ENCODE measurements at places on chromosomes 16 and 17.
A peak's percentile ranks its signal among the peaks of the same experiment; 100 is the strongest.

DNA sequence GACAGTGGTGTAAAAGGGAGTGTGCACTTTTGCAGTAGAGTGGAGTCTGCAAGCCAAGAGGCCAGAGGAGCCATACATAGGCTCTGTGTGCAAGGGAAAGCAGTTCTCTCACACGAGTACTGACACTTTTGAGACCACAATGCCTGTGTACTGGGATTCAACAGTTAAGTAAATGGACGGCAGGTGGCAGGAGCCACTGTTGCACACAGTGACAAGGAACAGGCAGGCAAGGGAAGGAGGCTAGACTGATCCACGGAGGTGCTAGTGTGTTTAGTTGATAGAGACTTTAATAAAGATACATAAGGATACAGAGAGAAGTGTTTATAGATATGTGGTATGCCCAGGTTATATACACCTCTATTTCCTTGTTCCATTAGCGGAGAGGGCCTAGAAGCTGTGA, 67.0 kb downstream of the MPRIP start:
- DNase-seq, result no peak

- DNase-seq, result no peak
These were observed 44.8 kb upstream of the MSI2 start for GRCh38 chr17:57211543-57211942.

DNA sequence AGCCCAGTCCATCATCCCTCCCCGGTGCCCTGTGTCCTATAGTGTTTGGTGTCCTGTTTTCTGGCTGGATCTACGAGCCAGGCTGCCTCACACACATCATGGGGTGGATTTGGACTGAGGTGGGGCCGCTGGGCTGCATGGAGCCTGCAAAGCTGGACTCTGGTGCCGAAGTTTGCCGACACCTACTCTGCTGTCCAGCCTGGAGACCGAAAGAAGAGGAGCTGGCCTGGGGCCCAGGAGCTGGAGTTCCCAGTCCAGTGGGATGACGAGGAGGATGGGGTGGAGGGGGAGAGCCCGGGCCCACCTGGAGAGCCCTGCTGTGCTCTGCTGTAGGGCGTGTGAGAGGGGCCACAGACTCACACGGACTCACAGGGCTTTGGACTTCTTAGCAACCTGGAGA, 40.3 kb upstream of the ENPP7 start:
- DNase-seq, result peak; percentile 55

DNA sequence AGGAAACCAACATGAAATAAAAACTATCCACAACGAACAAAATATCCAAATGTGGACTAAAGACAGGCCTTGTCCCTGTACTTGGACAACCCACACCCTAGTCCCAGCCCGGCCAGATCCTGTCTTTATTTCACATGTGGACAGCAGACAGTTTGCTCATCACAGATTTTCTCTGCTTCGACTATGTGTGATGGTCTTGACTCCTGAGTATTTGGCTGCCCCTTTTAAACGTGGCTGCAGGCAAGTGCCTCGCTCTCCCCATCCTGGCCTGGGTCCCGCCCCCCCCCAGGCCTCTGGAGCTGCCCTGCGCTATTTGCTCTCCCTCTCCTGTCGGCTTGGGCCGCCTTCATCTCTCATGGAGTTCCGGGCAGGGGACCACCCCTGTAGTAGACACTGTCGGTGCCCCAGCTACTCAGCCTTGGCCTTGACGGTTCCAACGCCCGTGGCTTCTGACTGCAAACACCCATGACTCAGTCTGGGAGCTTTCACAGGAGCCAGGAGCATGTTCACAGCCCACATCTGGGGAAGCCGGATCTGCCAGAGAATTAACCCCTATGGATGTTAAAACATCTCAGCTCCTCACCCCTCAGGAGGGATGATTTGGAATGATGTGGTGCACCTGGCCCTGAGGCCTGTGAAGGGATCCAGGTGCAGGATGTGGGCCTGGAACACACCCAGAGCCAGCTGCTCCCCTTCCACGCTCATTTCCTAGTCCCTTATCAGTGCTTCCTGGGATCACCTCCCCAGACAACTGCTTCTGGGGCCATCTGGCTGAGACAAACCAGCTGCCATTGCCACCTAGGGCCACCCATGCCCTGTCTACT, 229.7 kb upstream of the RPL38 start:
- DNase-seq, result no peak

DNA sequence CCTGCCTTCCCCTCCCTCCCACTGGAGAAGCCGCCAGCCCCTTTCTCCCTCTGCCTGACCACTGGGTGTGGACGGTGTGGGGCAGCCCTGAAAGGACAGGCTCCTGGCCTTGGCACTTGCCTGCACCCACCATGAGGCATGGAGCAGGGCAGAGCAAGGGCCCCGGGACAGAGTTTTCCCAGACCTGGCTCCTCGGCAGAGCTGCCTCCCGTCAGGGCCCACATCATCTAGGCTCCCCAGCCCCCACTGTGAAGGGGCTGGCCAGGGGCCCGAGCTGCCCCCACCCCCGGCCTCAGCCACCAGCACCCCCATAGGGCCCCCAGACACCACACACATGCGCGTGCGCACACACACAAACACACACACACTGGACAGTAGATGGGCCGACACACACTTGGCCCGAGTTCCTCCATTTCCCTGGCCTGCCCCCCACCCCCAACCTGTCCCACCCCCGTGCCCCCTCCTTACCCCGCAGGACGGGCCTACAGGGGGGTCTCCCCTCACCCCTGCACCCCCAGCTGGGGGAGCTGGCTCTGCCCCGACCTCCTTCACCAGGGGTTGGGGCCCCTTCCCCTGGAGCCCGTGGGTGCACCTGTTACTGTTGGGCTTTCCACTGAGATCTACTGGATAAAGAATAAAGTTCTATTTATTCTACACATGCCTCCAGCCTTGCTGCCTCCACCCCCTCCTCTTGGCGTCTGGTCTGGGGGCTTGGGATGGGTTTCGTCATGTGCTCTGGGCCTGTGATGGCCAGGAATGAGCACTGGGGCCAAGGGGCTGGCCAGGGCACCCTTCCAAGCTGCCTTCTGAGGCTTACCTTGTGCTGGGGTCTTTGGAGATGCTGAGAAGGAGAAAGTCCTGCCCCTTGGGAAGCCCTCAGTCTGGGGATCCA, 7.3 kb downstream of the GJD3 start:
- peak; percentile 55 for DNase-seq

DNA sequence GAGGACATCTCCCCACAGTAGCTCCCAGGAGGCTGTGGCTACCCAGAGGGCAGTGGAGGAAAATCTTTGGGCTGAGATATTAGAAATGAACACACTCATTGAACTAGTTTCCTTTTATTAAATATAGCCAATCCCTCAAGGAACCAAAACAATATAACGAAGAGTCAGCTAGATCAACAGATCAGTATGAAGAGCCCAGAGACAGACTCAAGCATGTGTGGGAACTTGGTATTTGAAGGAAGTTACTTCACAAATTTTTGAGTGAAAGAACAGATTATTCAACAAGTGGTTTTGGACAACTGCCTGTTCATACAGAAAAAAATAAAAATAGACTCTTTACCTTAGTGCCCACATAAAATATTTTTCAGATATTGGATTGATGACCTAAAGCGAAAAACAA, 183.6 kb upstream of the PMFBP1 start:
- no peak for DNase-seq

GRCh38 chr16:31402687-31403086, 9.6 kb downstream of the ITGAD start:
- DNase-seq, result no peak

DNA sequence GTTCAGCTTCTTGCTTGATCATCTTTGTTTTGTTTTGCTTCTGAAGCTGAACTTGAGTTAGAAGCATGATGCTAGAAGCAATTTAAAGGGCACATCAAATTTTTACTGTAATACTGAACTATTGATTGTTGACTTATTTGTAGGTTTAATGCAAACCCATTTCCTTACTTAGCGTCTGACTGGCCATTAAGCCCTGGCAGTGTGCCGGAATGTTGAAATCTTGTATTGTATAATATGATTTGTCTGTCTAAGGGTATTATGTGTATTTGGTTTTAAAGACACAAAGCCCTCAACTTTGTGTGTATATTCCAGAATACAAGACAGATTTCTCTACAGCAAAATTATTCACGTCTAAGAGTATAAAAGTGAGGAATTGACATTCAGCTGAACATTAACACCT, 39.7 kb downstream of the NUP93 start:
- no peak for DNase-seq

DNA sequence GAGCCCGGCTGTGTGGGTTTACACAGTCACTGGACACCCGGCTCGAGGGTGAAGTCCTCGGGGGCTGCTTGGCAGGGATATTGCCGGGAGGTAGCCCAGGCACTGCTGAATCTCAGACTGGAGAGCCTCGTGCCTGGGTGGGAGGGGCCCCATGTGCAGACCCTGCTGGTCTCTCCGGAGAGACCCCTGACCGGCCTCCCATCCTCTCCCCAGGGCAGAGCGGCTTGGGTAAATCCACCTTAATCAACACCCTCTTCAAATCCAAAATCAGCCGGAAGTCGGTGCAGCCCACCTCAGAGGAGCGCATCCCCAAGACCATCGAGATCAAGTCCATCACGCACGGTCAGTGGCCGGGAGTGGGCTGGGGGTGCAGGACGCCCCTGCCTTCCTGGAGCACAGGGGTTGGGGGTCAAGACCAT, 346.5 kb downstream of the SEC14L1 start:
- no peak for DNase-seq

GRCh38 chr17:19391432-19391831, 4.4 kb upstream of the MFAP4 start:
- no peak for DNase-seq

- DNase-seq, result no peak
These were observed 6.9 kb downstream of the PLLP start for GRCh38 chr16:57277586-57277985.

- no peak for DNase-seq
These were observed 48.1 kb upstream of the CHMP6 start for GRCh38 chr17:80943346-80944145.

DNA sequence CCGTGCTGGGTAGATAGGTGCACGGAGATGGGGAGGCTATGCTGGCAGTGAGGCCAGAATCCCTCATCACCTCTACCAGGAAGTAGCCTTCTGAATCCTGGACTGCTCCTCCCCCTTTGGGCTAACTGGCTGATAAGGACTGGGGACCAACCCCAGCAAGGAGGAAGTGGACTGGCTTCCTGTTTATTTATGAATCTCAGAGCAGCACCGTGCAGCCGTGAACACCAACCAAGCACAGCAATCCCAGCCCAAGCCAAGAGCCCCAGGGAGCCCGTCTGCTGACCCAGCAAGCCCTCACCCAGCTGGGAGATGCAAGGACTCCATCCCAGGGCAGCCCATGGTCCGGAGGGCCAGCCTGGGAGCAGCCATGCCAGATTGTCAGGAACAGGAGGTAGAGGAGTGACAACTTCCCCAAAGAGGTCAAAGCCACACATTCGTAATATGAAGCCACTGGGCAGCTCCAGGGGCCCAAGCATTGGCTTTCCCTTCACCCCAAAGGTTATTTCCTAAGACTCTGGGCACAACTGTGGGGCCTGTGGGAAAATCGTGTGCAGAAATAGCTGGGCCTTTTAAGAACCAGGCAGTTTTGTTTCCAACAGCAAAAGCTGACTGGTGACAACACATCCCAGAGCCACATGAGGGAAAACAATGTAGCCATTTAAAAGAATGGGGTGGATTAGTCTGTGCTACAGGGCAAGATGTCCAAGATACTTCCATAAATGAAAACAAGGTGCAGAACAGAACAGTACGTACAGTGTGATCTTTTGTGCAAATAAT, 23.9 kb downstream of the PHB1 start:
- no peak for DNase-seq

- DNase-seq, result no peak
These were observed 113.8 kb downstream of the OR1D5 start for GRCh38 chr17:2949469-2950044.

GRCh38 chr17:67718325-67718941, 697 bp downstream of the NOL11 start:
- no peak for DNase-seq

GRCh38 chr16:60922920-60923319, 1113.3 kb downstream of the CDH8 start:
- DNase-seq, result no peak

DNA sequence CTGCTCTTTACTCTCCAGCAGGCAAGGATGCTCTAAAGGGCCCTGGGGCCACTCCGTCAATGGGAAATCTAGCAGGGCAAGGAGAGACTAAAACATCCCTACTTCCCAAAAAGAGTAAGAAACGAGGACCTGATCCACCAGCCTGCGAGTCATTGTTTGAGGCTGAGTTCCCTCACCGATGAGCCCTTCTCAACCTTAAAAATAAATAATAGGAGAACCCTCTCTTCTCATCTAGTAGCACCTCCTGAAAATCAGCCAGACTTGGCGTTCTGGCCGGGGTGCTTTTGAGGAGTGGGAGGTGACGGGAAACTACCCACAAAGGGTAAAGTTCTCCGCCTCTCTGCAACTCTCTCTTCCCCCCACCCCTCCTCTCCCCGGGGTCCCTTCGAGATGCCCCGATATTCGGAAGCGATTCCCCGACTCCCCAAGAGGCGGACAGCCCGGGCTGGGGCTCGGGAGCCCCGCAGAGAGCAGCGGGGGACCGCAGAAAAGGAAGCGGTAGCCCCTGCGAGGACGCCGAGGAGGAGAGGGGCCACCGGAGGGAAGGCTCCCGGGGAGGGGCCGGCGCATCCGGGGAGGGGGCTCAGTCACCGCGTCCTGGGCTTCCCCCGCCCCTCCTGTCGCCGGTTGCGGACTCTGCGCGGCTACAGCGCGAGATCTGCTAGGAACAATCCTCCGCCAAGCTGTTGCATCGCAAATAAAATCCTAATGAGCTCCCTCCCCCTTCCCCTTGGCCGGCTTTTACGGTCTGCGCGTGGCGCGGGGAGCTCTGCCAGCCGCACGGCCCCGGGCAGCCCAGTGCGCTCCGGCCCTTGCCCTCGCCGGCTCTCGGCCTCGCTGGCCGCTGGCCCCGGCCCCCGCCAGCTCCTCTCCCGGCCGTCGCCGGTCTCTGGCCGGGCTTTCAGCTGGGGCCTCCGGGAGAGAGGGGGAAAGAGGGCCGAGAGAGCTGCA, 1.3 kb downstream of the HOXB9 start:
- no peak for DNase-seq

- no peak for DNase-seq
These were observed 218.2 kb upstream of the CHMP6 start for GRCh38 chr17:80773243-80773991.

DNA sequence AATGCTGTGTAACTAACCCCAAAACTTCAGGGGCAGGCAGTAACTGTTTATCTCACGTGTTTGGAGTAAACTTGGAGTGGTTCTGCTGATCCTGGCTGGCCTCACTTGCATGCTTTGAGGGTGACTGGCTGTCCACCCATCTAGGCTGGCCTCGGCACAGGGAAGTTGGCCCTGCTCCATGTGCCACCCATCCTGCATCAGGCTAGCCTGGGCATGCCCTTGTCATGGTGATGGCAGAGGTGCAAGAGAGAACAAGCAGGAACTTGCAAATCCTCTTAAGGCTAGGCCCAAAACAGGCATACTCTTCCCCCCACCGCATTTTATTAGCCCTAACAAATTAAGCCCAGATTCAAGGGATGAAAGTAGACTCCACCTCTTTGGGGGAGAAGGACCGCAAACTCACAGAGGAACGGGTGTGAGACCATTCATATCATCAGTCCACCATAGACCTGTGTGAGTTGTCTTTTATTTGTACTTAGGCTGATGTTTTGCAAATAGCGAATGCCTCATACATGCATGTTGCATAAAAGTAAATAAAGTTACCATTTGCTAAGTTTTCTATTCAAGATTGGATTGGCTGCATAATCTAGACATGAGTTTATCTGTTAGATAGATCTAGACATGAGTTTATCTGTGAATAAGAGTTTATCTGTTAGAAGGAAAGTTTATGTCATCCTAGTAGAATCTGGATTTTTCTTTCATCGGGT, 221.0 kb downstream of the CCDC182 start:
- no peak for DNase-seq

Data from right forelimb (tissue), 1 donor.